Skeletal muscle cell (primary cell): ENCODE measurements at places on chromosomes 6 and 20.
A peak's percentile ranks its signal among the peaks of the same experiment; 100 is the strongest.

GRCh38 chr6:138017166-138017757 is 90.0 kb downstream of the PERP start:
- DNase-seq: no peak

DNA sequence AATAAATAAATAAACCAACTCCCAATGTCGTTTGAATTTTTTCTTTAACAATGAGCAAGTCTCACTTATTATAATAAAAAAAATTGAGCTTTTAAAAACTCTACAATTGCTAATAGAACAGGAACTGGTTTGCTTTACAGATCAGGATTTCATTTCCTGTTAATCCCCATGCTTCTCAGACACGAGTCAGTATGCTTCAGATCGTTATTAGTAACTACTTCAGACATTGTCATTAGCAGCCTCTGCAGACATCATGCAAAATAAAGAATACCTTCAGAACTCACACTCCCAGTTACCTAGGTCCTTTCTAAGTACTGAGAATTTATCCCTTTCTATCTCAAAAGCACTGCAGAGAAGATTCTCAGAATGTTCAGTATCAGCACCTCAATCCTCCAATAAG is 10.0 kb upstream of the FAM210B start:
- DNase-seq: no peak

DNA sequence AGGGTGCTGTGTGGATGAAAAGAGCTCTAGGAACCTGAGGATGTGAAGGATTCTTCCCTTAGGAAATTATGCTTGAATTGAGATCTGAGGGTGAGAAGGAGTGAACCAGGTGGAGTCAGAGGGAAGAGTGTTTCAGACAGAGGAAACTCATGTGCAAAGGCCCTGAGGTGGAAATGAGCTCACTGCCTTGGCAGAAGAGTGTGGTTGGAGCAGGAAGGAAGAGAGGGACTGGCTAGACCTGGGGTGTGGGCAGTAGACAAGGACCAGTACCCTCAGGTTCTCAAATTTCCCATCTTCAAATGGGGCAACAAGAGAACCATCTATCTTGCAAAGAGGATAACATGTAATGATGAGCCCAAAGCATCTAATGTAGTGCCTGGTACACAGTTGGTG is 24.0 kb upstream of the GTSF1L start:
- DNase-seq: no peak

DNA sequence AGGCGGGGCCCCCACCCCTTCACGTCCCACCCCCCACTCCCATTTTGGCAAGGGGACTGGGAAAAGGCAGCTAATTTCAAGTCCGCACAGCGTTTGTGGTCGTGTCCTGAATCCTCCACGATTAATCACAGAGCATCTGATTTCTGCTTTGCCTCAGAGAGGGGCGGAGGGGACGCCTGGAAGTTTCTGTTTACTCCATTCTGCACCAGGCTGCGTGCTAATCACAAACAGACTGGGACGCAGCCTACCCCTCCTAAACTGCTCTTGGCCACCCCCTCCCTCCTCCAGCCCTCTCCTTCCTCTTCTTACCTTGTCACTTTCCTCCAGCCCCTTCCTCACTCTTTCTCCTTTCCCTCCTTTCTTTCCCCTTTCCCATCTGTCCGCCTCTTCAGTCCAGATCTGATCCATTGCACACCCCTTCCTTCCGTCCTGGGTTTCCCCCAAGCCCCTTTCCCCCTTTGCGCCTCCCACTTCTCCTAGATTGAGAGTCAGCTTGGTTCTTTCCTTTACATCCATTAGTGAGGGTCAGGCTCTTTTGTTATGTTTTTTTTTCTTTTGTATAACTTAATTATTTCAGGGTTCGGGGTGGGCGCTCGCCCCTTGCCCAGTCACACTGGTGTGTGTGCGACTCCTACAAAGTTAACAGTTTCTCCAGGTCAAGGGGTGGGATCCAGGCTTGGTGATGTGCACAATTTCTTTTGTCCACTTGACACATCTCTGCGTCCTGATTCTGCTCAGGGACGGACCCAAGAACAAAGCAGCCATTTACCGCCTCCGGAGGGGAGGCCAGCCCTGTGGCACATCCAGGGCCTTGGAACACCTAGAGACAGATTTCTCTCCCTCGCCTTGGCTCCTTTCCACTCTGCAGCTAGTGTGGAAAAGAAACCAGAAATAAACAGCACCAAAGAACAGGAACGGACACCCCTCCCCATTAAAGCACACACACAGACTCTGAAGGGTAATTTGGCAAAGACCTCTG is 520 bp upstream of the RIPOR3 start:
- DNase-seq: no peak

DNA sequence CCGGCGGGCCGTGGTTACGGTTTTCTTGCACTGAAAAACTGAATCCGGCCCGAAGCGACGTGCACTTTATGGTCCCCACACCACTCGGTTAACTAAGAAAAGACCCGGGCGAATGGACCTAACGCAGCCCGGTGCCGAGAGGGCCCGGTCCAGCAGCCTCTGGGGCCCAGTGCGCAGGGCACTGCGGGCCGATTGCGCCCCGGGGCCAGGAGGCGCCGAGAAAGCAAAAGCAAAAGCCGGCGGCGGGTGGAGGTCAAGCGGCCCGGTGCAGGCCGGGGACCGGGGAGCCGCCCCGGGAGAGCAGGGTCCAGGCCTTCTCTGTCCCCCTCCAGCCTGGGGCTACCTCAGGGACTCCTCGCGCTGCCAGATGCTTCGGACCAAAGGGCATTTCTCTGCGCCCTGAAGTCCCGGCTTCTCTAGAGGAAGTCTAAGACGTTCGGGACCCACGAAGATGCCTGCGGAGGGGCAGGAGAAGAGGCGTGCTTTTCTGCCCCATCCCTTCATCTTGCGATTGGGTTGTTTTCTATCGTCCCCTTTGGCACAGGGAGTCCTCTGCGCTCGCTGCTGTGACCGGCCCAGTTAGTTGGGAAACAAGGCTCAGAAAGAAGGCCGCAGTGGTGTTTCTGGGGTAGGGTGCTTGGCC is 4.4 kb downstream of the FOXF2 start:
- no peak for DNase-seq

GRCh38 chr20:47475419-47476044 is 26.2 kb upstream of the NCOA3 start:
- no peak for DNase-seq

GRCh38 chr20:10906834-10907233 is 233.0 kb upstream of the JAG1 start:
- no peak for DNase-seq

DNA sequence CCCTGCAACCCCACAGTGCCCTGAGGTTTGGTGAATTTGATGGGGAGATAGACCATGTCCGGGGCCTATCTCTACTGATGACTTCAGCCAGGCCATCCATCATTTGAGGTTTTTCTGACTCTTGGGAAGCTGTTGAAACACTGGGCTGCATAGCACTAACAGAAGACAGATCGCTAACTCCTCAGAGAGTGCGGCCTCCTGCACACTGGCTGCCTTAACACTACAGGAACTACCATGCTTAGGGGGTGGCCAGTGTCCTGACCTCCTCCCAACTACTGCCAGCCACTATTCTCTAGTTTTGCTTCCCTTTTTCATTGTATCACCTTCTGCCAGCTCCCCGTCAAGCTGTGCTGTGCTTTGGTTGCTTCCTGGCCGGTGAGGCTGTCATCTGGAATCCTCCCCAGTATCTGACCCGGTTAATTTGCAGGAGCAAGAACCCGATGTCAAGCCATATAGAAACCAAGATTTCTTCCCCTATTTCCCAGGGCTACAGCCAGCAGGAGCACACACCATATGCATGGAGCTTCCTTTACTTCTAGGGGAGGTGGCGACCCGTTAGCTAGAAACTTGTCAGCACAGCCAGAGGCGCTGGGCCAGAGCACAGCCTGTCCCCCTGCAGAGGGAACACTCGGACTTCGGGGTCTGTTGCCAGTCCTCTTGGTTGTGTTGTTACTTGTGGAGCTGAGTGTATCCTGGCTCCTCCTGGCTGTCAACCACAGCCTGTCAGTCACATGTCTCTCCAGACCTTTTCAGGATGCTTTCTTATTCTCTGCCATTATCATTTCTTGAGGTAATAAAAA is 57.3 kb upstream of the TRAF3IP2 start:
- no peak for DNase-seq

- DNase-seq: no peak
Measured at GRCh38 chr6:142909686-142910085, 35.3 kb downstream of the HIVEP2 start.

- DNase-seq: no peak
Measured at GRCh38 chr6:143000811-143001210, 55.8 kb upstream of the HIVEP2 start.

- DNase-seq: no peak
Measured at GRCh38 chr6:136763716-136764516, 28.4 kb downstream of the MAP3K5 start.

- DNase-seq: no peak
Measured at GRCh38 chr6:105270511-105270910, 90.7 kb upstream of the POPDC3 start.

- peak; percentile 41 for DNase-seq
Measured at GRCh38 chr6:29653452-29654038, 3.3 kb upstream of the MOG start.

- DNase-seq: no peak
Measured at GRCh38 chr6:154433477-154434241, 76.8 kb downstream of the CNKSR3 start.

GRCh38 chr6:104473021-104473429 is 386.7 kb downstream of the HACE1 start:
- no peak for DNase-seq

DNA sequence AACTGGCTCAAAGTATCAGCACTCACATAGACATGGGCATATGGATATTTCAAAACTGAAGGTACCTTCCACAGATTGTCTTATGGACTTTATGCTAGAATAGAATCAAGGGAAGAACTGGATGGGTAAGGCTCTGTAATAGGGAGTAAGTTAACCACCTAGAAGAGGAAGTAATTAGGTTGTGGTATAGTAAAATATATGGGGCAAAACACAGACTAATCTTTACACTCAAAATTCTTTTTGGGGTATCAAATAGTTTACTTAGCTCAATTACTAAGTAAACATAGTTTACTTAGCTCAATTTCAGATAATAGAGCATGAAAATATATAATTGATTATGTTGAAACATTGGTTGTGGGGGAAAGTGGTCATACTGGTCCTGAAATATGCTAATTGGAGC is 94.2 kb upstream of the ATXN1 start:
- DNase-seq: no peak

DNA sequence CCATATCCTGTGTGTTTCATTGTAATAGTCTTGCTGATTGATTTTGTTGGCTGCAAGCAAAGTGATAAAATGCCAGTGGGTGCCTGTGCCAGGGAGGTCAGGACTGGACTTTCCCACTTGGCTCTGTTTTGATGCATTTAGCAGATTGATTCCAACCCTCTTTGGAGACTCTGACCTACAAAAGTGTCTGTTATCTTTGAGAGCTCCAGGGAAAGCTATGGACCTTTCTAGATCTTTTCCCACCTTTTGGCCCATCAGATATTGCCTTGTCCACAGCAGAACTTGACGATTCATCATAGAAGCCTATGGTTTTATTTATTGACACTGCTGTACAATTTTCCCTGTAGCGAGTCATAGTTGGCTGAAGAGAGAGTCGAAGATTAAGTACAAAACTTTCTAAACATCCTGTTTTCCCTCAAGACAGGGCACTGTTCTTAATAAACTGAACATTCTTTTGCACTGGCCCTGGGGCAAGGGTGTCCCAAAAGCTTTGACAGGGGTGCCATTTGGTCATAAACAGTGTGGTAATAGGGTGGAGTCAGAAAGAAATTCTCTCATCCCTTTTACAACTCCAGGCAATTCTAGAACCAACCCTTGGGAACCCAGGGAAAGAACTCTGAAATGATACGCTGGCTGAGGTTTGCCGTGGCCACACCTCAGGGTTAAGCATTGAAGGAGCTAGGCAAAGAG is 53.7 kb downstream of the E2F3 start:
- peak; percentile 20 for DNase-seq

DNA sequence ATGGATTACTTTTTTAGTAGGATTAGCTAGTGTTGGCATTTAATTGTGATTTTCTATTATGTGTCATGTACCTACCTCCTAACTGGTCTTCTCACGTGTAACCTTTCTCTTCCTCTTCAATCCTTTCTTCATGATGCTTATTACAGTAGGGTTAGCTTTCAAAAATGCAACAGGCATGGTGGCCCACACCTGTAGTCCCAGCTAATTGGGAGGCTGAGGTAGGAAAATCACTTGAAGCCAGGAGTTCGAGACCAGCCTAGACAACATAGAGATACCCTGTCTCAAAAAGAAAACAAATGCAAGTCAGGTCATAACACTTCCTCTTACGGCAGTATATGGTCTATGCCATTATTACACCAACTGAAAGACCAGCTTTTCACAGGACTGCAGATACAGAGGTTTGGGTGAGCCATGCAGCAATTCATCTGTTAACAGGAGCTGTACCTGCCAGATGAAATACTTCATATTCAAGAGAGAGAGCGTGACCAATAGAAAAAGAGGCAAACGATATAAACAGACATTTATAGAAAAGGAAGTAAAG is 195.0 kb downstream of the TMEM242 start:
- DNase-seq: no peak

GRCh38 chr20:23889775-23890187 is 10.2 kb upstream of the CST5 start:
- DNase-seq: no peak

DNA sequence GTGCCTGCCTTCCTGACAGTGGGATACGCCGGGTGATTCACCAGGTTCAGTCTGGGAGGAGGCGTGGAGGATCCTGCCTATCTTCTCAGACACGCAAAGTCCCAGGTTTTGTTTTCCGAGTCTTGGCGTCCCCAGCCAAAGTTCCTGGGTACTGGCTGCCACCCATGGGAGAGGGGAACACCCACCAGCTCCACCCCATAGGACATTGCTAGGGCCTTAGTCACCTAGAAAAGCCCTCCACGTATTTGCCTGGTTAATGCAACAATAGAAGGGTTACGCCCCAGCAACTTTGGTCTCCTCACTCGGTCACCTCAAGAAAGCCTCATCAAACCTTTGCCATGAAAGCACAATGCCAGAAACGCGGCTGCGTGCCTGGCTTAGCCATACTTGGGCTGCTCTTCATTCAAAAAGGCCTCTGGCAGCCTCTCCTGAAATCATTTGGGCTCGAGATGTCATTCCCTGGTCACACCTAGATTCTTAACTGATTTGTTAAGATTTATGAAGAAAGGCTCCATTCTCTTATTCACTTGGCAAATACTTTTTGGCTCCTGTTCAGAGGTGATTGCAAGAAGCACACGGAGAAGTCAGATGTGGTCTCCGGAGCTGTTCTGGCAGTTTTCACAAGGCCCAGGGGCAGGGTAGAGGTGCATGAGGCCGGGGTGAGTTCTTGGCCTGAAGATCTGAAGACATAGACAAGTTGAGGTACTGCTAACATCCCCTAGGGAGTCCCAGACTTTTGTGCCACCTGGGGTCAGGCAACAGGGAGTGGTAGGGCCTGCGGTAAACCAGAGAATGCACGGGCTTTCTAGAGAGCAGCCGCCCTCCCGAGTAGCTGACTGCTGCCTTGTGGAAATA is 35.5 kb upstream of the ZNF133 start:
- no peak for DNase-seq
